ENCODE measurements at places on chromosomes 7 and 10.

DNA sequence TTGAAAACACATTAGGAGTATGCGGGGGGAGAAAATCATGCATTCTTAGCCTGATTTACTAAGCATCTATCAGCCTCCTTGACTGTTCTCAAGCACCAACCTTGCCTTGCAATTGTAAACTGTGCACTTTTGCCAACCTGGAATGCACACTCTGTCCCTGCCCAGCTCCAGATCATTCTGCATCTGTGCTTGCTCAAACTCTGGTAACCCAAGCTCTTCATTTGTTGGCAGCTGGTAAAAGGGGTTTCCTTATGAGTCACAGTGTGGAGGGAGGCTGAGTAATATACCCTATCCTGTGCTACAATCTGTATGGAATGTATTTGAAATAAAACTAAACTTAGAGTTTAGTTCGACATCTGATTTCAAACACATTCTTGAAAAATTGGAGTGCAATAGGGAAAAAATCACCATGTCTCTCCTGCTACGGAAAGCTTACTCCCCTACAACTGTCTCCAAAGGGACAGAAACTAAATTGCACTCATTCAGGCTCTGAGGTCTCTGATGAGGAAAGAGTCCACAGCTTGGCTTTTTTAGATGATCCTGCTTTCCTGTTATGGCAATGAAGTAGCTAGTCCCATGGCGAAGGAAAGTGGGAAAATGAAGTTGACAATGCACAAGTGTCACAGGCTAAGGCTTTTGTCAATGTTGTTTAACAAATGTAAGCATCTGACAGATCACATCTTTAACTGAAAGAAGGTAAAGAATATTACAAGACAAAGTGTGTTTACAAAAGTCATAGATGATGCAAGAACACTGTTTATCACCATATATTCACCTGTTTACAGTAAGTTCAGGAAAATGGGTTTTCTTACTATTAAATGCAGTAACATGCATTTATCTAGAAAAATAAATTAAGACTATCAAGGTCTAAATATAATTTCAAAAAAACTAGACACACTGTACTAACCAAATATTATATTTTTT lies 61.9 kb downstream of the TES start:
- peak; percentile 97 for DNase-seq

GRCh38 chr10:66176772-66177171 lies 749.1 kb upstream of the LRRTM3 start:
- no peak for DNase-seq

DNA sequence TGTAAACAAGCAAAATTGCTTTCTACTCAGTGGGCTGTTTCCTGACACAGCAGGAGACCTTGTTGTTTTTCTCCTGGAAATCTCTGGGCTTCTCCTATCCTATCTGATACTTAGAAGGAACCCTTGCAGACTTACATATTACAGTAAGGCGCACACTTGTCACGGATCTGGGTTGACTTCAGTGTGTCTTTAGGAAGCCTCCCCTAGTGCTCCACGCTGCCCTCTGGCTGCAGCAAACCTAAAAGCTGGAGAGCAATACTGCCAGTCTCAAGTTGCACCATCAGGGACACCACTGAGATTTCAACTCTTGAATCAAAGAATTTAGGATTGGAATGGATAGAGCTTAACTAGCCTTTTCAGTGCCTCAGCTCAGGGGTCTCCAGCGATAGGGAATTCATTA lies 495.3 kb downstream of the LRMDA start:
- DNase-seq, result no peak

DNA sequence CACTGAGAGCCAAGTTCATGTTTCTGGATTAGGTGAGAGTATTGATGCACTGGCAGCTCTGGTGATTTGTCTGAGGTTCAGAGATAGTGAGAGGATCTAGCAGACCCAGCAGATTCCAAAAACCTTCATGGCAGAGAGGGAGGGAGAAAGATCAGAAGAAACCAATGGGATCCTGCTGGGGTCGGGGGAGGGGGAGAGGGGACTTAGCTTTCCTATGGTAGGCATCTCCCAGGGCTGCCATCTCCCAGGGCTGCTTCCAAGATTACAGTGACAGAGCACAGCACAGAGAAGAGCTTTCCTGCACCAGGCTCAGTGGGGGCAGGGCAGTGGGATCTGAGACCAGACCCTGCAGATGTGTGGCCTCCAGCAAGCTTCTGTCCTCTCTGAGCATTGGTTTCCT lies 76.8 kb upstream of the GDF10 start:
- DNase-seq, result no peak

DNA sequence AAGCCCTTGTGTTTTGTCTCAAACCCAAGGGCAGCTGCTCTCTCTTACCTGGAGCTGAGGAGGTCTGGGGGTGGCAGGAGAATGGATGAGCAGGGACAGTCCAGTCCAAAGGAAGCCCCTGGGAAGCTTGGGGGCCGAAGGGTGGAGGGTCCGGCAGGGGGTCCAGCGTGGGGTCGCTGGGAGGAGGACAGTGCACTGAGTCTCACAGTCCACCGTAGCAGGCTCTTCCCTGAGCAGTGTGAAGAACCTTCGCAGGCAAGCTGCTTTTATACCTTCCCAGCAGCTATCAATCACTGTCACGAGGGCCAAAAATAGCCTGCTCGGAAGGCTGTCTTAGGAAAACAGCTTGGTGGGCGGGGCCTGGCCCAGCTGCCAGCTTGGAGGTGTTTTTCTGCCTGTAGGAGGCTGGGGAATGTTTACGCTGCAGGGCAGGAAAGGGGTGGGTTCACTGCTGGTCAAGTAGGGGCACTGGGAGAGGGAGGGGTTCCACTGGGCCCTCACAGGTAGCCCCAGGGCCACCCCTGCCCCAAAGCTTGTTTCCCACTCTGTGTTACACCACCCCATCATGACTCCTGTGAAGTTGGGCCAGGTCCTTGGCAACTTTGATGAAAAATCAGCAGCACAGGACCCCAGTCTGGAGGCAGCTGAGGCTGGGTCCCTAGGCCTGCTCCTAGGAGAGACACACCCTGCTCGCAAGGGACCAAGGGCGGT lies at the start of gene DEPP1:
TSS of gene DEPP1 (minus strand) at position 240 of the 711 bp plus-strand sequence. CDS start 779 bp downstream, outside the sequence.
- peak; percentile 97 for DNase-seq

GRCh38 chr7:3957472-3958108 lies 656.5 kb downstream of the SDK1 start:
- no peak for DNase-seq

GRCh38 chr10:110420401-110421193 lies 77.1 kb upstream of the DUSP5 start:
- peak; percentile 80 for DNase-seq

DNA sequence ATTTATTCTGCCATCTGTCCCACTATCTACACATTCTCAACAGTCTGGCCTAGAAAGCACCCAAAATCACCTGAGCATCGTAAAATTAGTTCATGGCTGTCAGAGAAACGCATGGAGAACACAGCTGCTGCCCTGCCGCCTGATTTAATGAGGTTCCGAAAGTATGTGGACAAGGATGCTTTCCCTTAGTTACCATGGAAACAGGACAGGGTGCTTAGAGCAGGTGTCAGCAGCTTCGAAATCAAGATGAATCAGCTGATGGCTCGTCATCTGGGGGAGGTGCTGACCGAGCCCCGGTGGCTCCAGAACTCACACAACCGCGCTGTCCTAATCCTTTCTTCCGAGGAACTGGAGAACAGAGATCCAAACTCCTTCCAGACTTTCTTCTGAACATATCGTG lies 151.5 kb downstream of the TEX36 start:
- DNase-seq, result no peak

GRCh38 chr10:59980356-59980755 lies 74.0 kb upstream of the CCDC6 start:
- DNase-seq, result no peak

DNA sequence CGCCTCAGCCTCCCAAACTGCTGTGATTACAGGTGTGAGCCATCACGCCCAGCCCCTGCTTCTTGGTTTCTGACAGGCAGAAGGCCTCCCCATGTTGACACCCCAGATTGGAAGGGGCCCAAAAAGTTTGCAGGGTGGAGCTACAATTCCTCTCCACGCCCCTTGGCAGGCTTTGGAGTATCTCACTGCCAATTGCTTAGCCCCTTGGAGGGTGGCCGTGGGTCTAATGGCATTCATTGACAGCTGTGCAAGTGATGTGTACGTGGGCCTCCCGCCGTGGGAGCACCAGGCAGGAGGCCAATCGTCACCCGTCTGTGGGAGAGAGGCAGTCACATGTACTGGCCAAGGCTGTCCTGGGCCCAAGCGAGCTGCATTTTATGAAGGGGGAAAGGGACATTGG lies 73.7 kb upstream of the PPIF start:
- peak; percentile 34 for DNase-seq

- DNase-seq, result peak; percentile 72
These were observed 1290.3 kb upstream of the SORCS1 start for GRCh38 chr10:108454793-108455192.

GRCh38 chr10:56319386-56319785 lies 41.7 kb downstream of the ZWINT start:
- no peak for DNase-seq

DNA sequence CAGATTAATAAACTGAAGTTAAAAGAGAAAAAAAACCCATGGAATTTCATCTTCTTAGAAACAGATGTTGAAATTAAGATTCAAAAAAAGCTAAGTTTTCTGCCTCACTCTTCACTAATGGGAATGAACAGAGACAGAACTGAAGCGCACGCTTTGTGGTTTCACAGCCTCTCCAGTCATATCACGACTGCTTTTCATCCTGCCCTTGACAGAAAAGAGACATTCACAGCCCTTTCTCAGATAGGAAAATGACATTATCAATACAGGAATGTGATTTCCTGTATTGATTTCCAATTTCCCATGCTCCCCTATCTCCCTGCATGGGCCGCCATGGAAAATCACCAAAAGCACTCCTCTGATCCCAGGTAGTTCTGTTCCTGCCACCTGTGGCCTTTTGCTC lies 108.2 kb downstream of the PFKFB3 start:
- no peak for DNase-seq

GRCh38 chr7:4849390-4849789 lies 12.4 kb downstream of the PAPOLB start:
- peak; percentile 35 for DNase-seq

- DNase-seq, result peak; percentile 52
These were observed 68.4 kb downstream of the PHTF2 start for GRCh38 chr7:77866786-77867536.

GRCh38 chr10:86169506-86170254 lies 196.9 kb downstream of the GRID1 start:
- no peak for DNase-seq

GRCh38 chr10:124949543-124949942 lies 7.6 kb downstream of the ZRANB1 start:
- DNase-seq, result no peak

- no peak for DNase-seq
These were observed at the start of gene GJD4 for GRCh38 chr10:35605191-35605590. TSS of gene GJD4 (plus strand) at chr10:35605341. CDS start at chr10:35605568, 227 bp downstream.

DNA sequence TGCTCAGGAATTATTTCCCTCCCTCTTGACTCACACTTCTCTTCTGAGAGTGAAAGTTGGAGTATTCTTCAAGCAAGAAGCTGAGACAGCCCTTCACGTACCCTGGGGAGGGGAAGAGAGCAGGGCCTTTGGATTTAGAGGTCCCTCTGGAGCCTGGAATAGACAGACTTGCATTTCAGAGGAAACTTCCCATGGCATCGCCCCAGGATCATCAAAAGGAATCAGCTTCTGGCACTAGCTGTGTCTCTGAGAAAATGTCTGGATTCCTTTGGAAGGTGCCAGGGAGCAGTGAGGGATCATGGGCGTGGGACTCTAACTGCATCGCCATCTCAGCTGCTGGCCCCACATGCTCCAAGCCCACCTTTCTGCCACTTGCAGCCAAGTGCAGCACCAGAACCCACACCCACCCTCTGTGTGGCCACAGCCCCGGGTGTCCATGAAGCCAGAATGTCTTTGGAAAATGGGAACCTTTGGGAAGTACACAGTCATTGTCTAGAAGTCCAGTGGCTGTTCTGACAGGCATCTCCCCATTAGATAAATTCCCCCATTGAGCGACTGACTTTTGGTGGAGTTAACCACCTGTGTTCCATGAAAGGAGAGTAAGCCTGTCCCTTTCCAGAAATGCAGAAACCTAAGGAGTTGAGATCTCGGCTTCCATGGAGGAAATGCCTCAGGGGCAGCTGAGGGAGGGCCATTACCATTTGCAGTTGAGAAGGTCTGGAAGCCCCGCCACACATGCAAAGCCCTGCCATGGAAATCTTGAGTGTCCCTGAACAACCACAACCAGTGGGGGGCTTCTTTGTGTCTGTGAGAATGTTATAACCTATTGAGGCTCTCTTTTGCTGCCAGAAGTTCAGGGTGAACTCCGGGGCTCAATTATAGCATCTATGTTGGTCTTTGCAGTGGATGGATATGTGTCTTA lies 57.8 kb upstream of the GDF10 start:
- DNase-seq, result no peak

- DNase-seq, result no peak
These were observed 91.4 kb upstream of the ZPBP start for GRCh38 chr7:50184271-50184990.

DNA sequence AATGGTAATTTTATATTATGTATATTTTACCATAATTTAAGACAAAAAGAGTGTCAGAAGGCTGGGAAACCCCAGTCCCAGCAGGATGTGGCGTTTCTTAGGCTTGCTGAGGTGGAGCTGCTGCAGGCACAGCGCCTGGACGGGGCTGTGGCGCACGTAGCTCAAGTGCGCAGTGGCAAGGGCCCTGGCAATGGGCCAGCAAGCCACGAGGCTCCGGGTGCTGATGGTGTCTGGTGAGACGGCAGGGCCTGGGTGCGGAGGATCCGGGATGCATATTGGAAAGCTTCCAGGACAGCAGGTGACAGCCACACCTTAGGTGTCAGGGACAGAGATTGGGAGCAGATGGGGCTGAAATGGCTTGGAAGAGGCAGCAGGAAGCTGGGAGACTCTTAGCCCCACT lies 37.2 kb downstream of the CLEC2L start:
- no peak for DNase-seq

DNA sequence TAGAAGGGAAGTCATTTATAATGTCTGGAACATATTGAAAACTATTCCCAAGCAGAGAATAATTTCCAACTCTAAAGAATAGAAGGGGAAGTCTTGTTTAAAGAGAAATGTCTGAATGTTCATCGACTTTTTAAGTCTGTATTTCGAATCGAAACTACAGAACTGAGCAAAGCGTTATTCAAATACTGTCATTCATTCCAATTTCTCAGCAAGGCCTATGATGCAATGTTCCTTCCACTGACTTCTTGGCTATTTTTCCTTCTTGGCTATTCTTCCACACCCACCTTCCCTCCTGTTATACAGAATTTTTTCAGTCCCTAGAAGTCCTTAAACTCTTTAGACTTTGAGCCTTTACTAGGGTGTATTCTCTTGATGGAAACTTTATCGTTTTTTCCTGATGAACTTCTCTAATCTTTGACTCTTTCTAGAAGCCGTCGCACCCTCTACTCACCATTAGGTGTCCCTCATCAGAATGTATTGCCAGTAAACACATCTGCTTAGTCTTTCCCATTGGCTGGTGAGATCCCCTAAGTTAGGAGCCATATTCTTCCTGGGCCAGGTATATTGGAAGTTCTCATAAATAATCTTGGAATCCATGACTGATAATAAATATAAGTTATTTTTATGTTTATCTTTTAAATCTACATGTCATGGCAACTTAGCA lies 235.7 kb upstream of the CCDC6 start:
- DNase-seq, result no peak

DNA sequence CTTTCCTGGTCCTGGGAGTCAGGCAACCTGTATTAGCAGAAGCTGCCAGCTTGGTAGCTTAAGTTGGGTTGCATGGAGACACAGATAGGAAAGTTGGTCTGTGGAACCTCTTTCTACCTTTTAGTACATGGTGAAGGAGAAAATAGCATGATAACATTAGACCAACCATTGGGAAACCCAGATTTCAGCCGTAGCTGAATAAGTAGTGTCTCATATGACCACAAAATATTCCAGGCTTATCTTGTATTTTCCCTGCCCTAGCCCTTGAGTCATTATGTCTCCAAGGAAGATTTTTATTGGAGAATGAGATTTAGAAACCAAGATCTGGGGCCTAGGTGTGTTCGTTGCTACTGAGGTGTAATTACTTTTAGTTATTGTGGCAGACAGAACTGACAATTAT lies 67.2 kb downstream of the CCSER2 start:
- no peak for DNase-seq
